Activated T-cell treated with anti-CD3 and anti-CD28 coated beads for 1 hour (primary cell): ENCODE measurements at places on chromosomes 3 and 15.

DNA sequence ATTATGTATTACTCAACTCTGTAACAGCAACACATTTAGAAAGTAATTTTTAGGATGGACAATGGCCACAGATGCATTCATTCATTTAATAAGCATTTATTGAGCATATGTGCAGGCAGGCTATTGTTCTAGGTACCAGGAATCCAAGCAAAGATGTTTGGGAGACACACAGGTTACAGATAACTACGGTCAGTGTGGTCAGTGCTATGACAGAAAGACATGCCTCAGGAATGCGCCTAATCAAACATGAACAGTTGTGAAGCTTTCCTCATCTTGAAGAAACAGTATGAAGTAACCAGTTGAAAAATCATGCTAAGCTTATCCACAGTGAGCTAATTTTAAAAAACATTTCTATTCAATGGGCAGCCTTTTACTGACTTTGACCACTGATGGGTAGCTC is 155.4 kb upstream of the CCDC54 start:
- DNase-seq: no peak

DNA sequence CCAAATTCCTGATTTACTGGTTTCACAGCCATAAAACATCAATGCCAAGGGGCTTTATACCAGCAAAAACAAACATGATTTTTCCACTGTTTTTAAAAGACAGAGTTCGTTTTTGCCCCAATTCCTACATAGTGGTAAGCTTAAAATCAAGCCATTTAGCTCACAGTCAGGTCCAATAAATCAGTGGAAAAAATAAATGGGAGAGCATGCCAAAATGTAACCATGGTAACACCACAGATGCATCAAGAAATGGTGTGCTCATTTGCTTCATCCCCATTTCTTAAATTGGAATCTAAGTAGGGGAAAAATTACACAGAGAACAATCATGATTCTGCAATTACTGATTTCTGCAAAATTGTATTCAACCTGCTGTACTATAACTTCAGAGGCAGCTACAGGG is 418.8 kb downstream of the MAGI1 start:
- DNase-seq: no peak

GRCh38 chr3:188287339-188287738 is 133.4 kb downstream of the LPP start:
- DNase-seq: no peak

GRCh38 chr15:77657634-77658238 is 25.0 kb upstream of the LINGO1 start:
- no peak for DNase-seq
